ENCODE measurements at places on chromosomes 7 and 10.

DNA sequence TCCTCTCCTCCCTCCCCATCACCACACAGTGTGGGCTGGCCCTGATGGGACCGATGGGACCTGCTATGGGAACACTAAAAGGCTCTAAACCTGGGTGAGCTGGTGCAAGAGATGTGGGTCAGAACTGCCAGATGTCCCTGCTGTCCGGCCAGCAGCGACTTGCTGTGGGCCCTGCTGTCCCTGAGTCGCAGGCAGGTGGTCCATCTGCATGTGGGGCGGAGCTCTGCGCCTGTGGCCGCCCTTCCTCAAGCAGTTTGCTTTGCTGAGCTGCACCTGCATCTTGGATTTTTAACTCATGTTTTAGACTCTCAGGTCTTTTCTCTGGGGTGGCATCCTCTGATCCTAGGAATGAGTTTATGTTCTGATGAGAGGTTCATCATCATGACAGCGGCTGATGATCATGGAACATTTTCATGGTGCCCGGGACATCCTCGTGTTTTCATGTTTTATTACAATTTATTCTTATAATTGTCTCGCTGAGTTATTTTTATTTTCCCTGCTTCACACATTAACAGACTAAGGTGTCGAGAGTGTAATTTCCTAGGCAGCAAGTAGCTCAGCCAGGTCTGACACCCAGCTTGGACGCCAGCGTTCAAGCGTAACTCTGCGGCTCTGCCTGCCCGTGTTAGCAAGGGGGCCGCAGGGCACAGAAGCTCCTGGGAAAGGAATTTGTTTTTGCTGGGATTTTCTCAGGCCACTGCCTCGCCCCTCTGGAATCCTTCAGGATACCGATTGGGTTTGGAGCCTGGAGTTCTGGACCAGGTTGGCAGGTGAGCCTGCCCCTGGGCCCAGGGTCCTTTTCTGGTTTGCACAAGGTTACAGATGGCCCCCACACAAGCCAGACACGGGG lies 615.2 kb upstream of the FOXK1 start:
- DNase-seq, result no peak

GRCh38 chr10:47133871-47134570 lies 166.0 kb upstream of the GDF10 start:
- no peak for DNase-seq

- no peak for DNase-seq
Observed at GRCh38 chr10:11325817-11326216, 285.6 kb downstream of the USP6NL start.

DNA sequence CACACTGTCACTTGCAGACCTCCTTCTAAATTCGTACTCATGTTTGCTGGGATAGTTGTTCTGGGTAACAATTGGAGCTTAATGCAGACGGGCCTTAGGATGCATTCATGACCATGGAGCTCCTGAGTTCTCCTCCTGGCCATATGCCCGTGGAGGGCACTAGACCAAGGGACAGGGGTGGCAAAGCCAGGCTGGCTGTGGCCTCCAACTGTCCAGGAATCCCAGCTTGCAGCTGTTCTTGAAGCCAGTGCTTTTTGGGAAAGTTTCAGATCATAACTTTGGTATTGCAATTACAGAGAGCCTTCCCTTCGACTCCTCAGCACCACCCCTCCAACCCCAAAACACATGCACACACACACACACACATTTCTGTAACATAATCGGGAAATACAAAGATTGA lies 30.6 kb downstream of the ANTXRL start:
- no peak for DNase-seq

DNA sequence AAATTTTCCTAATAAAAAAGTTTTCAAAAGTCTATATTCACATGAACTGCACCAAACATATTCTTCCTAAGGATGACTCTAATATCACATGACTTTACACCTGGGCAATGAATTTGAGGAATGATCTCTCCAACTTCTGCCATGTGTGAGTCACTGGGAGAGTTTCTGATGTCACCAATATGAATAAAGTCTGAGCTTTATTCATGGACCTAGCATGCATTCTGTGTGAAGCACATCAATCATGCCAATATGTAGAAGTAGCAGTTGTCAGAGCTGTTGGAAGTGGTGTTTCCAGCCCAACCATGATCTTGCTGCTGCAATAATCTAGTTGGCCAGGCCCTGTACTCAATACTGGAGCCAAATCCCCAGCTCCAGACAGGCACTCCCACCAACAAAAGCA lies 91.7 kb upstream of the IFRD1 start:
- DNase-seq, result no peak

DNA sequence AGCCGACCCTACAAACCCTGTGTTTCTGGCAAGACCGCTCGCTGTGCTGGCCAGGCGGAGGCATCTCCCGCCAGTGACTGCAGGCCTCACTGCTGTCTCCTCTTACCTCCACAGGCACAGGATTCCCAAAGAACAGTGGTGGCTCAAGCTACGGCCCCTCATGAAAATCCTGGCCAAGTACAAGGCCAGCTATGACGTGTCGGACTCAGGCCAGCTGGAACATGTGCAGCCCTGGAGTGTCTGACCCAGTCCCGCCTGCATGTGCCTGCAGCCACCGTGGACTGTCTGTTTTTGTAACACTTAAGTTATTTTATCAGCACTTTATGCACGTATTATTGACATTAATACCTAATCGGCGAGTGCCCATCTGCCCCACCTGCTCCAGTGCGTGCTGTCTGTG lies 36.2 kb downstream of the PITRM1 start:
- DNase-seq, result no peak

DNA sequence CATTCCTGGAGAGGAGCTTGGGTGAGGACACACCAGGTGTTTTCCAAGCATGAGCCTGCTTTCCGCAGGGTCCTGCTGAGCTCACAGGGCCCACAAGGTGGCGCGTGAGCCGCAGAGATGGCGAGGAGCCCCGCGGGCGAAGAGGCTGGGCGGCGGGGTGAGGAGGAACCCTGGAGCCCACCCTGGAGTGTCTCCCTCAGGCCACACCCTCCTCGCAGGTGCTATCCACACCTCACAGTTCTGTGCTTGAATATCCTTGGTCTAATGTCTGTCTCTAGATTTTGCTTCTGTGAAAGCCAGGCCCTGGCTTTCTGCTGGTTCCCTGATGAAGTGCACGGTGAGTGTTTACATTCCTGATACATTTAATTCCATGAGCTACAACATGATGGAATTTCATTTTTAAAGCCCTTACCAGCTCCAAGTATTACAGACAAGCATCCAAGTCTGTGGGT lies 433.6 kb downstream of the ACTR3B start:
- no peak for DNase-seq

DNA sequence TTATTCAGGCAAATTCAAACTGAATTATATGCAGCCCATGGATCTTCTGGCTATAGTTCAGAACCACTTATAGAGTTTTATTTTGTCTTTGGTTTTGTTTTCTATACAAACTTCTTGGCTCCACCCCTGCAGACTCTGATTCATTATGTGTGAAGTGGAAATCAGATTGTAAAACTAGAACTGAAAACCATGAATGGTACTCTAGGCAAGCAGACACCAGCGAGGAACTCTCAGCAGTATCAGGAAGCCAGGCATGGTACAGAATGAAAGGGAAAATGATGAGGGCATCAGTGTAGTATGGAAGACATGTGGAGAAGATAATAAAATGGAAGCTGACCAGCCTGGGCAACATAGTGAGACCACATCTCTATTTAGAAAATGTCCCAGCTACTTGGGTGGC lies 1026.9 kb upstream of the C7orf33 start:
- no peak for DNase-seq

DNA sequence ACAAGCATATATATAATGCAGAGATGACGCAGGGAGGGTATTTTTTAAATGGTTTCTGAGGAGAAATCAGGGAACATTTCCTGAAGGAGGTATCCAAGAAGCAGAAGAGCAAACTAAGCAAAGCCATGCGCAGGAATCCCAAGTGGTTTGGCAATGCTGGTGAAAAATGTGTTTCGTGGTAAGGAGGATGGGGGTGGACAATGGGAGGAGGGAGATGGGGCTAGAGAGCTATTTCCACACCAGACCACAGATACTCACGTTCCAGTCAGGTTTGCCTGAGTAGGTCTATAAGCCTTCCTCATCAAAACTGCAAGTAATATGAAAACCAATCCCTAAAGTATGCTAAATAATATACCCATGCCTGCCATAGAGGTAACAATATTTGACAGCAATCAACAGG lies 223.7 kb upstream of the MKLN1 start:
- no peak for DNase-seq

GRCh38 chr10:14293526-14293925 lies 37.2 kb downstream of the FRMD4A start:
- DNase-seq, result no peak

GRCh38 chr10:43942096-43942850 lies 293.6 kb upstream of the ZNF32 start:
- no peak for DNase-seq

DNA sequence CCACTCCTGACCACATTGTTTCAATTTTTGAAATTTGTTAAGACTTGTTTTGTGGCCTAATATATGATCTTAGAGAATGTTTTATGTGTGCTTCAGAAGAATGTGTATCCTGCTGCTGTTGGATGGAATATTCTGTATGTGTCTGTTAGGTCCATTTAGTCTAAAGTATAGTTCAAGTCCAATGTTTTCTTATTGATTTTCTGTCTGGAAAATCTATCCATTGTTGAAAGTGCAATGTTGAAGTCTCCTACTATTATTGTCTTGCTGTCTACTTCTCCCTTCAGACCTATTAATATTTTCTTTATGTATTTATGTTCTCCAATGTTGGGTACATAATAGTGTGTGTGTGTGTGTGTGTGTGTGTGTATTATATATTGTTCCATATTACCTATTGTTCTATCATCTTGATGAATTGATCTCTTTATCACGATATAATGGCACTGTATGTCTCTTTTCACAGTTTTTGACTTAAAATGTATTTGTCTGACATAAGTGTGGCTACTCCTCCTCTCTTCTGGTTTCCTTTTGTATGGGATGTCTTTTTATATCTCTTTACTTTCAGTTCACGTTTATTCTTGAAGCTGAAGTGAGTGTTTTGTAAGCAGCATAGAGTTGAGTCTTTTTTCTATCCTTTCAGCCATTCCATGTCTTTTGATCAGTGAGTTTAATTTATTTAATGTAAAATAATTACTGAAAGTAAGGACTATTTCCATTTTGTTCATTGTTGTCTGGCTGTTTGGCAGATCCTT lies 61.3 kb downstream of the AKR1D1 start:
- no peak for DNase-seq

- DNase-seq, result no peak
Observed at GRCh38 chr7:34158368-34159153, 253.2 kb downstream of the BMPER start.

- DNase-seq, result no peak
Observed at GRCh38 chr7:48251766-48252165, 80.5 kb downstream of the ABCA13 start.

DNA sequence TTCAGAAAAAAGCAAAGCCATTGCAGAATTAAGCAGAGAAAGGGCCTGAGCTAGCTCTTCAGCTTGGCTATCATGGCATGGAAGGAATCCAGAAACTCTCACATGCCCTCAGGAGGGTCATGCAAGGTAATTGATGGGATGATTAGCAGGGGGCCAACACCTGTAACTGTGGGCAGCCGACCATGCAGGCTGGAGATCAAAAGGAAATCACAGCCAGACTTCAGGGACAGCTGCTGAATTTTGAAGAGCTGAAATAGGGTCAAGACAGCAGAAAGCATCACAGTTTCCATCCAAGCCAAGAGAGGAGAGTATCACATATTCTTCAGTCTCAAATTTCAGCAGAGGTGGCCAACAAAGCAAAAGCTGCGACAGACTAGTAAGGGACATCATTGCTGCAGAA lies 239.6 kb upstream of the STEAP1 start:
- no peak for DNase-seq

GRCh38 chr7:119935418-119936025 lies 337.5 kb upstream of the KCND2 start:
- no peak for DNase-seq

DNA sequence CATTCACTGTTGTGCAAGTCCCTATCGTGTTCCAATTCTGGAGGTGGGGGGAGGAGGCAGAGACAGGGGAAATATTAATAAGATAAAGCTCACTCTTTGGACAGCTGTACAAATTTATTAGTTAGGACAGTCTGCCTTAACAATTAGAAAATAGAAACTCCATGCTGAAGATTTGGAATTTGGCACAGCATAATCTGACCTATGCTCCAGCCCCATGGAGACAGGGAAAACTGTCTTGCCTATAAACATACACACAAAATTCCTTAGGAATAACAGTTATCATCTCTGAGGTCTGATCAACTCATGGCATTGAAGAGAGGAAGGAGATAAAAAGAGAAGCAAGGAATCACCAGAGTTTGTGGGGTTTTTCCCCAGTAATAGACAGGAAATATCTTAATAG lies 335.4 kb upstream of the MEOX2 start:
- no peak for DNase-seq

DNA sequence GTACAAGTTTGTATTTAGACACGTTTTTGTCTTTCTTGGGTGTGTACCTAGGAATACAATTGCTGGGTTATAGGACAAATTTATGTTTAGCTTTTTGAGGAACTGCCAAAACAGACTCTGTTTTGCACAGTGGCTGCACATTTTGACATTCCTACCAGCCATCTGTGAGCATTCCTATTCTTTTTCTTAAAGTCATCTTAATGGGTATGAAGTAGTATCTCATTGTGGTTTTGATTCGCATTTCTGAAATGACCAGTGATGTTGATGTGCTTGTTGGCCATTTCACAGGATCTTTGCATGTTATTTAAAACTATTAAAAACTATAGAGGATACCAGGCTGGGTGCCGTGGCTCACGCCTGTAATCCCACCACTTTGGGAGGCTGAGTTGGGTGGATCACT lies 32.6 kb upstream of the IL15RA start:
- DNase-seq, result no peak

DNA sequence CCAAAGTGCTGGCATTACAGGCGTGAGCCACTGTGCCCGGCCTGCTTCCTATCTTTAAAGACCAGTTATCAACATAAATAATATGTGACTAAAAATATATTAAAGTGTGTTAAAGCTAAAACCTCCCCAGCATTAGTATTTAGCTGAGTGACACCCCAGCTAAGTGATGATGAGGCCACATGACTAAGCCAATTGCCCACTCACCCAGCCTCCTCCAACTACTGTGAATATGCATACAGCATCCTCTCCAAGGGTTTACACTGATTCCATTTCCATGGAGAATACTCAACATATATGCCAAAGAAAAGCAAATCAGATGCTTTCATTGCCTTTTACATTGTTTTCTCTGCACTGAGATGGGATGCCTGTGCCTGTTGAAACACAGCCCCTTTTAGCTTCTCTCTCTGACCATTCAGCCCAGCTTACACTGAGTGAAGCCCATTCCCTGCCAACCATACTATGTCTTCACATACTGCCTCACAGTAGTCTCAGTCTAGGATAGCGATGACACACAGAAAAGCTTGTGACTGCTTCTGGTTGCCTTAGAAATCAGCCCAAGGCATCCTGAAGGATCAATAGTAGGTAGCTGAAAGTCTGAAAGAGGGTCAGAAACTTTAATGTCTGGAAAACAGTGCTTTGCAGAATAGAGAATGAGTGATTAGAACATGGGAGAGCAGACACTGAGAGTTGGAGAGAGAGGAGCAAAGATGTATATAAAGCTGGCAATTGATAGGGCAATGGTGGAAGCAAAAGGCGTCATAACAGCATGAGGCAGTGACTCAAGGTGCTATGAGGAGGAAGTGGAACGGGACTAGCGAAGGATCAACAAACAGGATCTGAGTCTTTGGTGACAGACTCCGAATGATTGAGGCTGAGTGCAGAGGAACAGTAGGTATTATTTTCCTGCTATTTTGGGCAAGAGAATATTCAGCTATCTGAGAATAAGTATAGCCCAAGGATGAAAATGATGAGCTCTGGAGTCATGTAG lies 19.8 kb upstream of the ATE1 start:
- no peak for DNase-seq
